ENCODE measurements at places on chromosomes 2 and 18. TPM values are rescaled to one million over a fixed set of nuclear protein-coding genes. Genes with fewer than 3 reads are reported as not detected.

DNA sequence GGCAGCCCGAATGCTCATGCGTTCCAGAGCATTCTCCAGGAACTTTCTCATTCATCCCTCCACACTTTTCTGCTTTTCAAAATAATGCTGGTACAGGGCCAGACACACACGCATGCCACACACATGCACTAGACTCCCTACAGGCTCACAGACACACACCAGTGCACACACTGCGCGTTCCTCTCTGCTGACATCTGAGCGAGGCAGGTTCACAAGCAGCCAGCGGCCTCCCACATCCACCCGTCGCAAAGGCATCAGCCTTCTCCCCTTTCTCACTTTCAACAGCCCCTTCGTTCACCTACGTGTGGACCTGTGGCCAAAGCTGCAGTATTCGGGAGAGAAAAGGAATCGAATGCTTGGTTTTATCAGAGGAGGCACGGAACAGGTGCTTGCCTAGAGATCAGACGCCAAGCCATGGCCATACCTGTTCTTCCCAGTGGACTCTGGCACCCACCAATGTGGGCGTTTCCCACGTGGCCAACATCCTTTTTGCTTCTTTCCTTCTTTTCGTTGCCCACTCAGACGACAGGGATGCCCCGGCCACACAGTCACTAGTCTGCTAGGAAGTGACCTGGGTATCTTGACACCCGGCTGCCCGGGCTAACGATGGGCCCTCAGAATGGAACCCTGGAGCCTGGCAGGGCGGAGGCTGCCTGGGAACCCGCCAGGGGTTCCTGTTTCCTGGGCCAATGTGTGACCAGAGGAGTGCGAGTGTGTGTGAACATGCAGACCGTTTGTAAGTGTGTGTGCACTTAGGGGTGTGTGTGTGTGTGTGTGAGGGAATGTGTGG is 85.8 kb upstream of the ID2 start:
- no peaks in the 10 kb centered on the region for H3K27me3 ChIP-seq
- no peaks in the 10 kb centered on the region for H3K36me3 ChIP-seq

MGAT4A gene
- total RNA-seq, result 308 TPM

RAB6C gene
- total RNA-seq, result not detected

IL1B gene
- 1.1 TPM for total RNA-seq

DNA sequence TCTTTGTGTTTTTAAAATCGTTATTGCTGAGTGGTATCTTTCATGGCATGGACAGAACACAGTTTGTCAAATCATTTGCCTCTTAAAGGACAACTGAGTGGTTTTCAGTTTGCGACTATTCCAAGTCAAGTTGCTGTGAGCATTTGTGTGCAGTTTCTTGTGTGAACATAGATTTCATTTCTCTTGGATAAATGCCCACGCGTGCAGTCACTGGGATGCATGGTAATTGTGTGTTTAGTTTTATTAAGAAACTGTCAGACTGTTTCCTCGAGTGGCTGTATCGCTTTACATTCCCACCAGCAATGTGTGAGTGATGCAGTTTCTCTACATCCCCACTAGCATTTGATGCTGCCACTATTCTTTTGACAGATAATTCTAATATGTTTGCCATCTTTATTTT is 154.0 kb upstream of the ARL4C start:
- no peak for DNase-seq
- no peaks in the 10 kb centered on the region for H3K4me1 ChIP-seq
- H3K27me3 ChIP-seq, result no peaks in the 10 kb centered on the region
- no peak overlapping the region for H3K4me3 ChIP-seq
- no peaks in the 10 kb centered on the region for H3K36me3 ChIP-seq

FASTKD1 gene
- total RNA-seq, result 13.5 TPM

- no peak overlapping the region for H3K4me3 ChIP-seq
- H3K4me1 ChIP-seq, result peaks cover 2% of the 10 kb centered on the region
- no peaks in the 10 kb centered on the region for H3K27me3 ChIP-seq
- no peak for DNase-seq
These were observed 107.6 kb upstream of the MSH2 start for GRCh38 chr2:47295131-47295980.

Measured in naive thymus-derived CD4-positive, alpha-beta T cell (primary cell).